ENCODE measurements at places on chromosomes 13 and 19. TPM values are rescaled to one million over a fixed set of nuclear protein-coding genes. Genes with fewer than 3 reads are reported as not detected.

- peak; percentile 84 for DNase-seq
- no peaks in the 10 kb centered on the region for H3K27me3 ChIP-seq
- H3K4me3 ChIP-seq = peak overlapping the region; percentile 56
- peaks cover 15% of the 10 kb centered on the region for H3K4me1 ChIP-seq
- H3K36me3 ChIP-seq = peaks cover 36% of the 10 kb centered on the region
- peak overlapping the region; percentile 91 for H3K27ac ChIP-seq
Observed at GRCh38 chr19:52170863-52171320, 529 bp downstream of the ZNF836 start.

DNA sequence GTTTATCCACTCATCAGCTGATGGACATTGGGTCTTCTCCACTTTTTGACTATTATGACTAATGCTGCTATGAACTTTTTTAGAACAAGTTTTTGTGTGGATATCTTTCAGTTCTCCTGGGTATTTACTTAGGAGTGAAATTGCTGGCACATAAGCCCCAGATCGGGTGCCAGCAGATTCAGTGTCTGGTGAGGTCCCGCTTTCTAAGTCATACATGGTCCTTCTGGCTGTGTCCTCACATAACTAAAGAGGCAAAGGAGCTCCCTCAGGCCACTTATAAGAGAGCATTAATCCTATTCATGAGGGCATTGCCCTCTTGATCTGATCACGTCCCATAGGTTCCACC, 600 bp upstream of the ZNF226 start:
- peak overlapping the region; percentile 89 for H3K27ac ChIP-seq
- DNase-seq = no peak
- peak overlapping the region; percentile 74 for H3K4me3 ChIP-seq
- no peaks in the 10 kb centered on the region for H3K27me3 ChIP-seq

DNA sequence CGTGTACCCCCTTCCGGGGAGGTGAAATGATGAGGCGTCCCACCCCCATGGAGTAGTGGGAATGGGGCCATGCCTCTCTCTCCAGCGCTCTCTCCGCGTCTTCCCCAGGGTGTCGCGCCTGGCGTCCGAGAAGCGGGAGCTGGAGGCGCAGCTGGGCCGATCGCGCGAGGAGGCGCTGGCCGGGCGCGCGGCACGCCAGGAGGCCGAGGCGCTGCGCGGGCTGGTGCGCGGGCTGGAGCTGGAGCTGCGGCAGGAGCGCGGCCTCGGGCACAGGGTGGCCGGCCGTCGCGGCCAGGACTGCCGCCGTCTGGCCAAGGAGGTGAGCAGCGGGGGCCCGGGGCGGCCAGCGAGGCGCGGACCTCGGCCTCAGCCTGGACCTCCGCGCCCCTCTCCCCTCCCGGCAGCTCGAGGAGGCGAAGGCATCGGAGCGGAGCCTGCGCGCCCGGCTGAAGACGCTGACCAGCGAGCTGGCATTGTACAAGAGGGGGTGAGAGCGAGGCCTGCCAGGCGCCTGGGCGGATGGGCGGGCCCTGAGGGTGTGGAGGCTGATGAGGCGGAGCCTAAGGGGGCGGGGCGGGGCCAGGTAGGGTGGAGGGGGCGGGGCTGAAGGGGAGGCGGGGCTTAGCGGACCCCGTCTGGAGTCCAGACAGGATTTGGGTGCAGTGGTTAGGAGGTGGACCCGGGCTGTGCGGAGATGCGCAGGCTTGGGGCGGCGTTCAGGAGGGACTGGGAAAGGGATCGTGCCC, 7.7 kb downstream of the PGLYRP1 start:
- peak; percentile 91 for DNase-seq
- H3K27ac ChIP-seq = peak overlapping the region; percentile 89
- peaks cover 18% of the 10 kb centered on the region for H3K4me1 ChIP-seq
- H3K4me3 ChIP-seq = no peak overlapping the region
- H3K36me3 ChIP-seq = peaks cover 24% of the 10 kb centered on the region

DNA sequence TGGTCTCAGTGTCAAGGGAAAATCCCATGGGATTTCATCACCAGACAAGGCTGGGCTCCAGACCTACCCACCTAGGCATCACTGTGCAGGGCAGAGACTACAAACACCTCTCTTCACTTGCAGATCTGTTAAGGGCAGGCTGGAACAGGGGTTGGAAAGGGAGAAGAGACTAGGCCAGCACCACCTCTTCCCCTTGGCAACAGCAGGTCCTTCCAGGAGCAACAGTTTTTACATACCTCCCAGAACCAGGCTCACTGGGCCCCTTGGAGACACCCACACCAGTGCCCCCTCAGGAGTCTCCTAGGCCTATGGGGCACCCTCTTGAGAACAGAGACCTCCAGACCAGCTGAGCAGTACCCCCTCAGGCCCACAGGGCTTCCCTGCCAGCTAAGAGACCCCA, 2.5 kb upstream of the UBE2M start:
- no peak overlapping the region for H3K27ac ChIP-seq
- peaks cover 11% of the 10 kb centered on the region for H3K36me3 ChIP-seq
- H3K4me1 ChIP-seq = peaks cover 57% of the 10 kb centered on the region
- H3K27me3 ChIP-seq = no peaks in the 10 kb centered on the region
- H3K4me3 ChIP-seq = no peak overlapping the region
- peak; percentile 71 for DNase-seq

GRCh38 chr19:16111909-16112752, 442 bp downstream of the RAB8A start:
- no peaks in the 10 kb centered on the region for H3K27me3 ChIP-seq
- H3K27ac ChIP-seq = peak overlapping the region; percentile 93
- H3K4me1 ChIP-seq = peaks cover 51% of the 10 kb centered on the region
- peak overlapping the region; percentile 71 for H3K4me3 ChIP-seq
- DNase-seq = no peak

DNA sequence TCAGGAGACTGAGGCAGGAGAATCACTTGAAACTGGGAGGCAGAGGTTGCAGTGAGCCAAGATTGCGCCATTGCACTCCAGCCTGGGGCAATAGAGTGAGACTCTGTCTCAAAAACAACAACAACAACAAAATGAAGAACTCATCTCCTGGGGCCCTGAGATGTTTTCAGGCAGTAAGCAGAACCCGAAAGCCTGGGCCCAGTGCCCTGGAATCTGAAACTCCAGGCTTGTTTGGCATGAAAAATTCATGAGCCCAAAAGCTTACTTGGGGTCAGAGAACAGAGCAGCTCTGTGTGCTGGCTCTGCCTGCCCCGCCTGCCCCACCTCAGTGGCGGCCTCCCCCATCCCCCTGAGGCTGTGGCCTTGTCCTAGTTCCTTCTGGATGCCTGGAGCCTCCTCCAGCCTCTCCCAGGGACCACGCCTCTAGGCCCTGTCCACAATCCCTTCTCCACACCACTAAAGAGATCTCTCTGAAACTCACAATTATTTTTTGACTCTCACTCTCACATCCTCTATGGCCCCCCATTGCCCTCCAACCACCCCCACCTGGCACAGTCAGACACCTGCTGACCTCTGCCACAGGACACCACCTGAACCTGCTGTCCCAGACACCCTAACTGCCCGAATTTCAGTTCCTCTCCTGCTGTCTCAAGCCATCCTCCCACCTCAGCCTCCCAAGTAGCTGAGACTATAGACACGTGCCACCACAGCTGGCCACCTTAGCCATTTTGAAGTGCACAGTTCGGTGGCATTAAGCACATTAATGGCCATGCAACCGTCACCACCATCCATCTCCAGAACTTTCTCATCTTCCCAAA, 6.9 kb upstream of the AP1M2 start:
- H3K4me3 ChIP-seq = no peak overlapping the region
- DNase-seq = peak; percentile 84
- peak overlapping the region; percentile 88 for H3K27ac ChIP-seq
- H3K4me1 ChIP-seq = peaks cover 28% of the 10 kb centered on the region
- H3K36me3 ChIP-seq = no peaks in the 10 kb centered on the region

DNA sequence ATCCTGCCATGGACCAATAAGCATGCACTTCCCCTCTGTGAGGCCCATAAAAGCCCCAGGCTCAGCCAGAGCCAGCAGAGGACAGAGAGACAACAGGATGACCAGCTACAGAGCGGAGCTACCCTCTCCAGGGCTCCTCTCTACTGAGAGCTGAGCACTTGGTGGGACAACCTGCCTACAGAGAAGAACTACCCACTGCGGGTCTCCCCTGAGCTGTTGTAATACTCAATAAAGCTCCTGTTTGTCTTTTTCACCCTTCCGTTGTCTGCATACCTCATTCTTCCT, 7.5 kb upstream of the BAX start:
- DNase-seq = no peak
- H3K36me3 ChIP-seq = no peaks in the 10 kb centered on the region
- no peaks in the 10 kb centered on the region for H3K4me1 ChIP-seq
- H3K27me3 ChIP-seq = no peaks in the 10 kb centered on the region
- H3K27ac ChIP-seq = no peak overlapping the region

DNA sequence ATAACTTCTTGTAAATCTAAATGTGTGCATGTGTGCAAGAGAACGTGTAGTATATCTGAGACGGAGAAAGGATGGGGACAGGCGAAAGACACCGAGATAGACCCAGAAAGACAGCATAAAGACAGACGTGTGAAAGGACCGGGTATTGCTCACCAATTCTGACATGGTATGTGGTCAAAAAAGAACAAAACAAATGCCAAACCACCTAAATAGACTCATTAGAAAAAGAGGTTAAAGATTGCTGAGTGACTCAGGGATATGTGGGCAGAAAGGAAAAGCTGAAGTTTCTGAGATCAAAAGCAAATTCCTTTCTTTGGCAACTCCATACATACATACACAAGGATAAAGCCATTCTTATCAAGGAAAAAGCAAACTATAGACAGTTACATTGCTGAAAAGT, 179.7 kb upstream of the TSC22D1 start:
- DNase-seq = no peak
- no peaks in the 10 kb centered on the region for H3K27me3 ChIP-seq
- no peak overlapping the region for H3K4me3 ChIP-seq
- no peaks in the 10 kb centered on the region for H3K36me3 ChIP-seq
- H3K4me1 ChIP-seq = no peaks in the 10 kb centered on the region
- peak overlapping the region; percentile 34 for H3K27ac ChIP-seq

Gene SMG9
- polyA plus RNA-seq = 44.8 TPM

GRCh38 chr13:37960427-37960826, 90.9 kb upstream of the TRPC4 start:
- H3K4me3 ChIP-seq = no peak overlapping the region
- no peaks in the 10 kb centered on the region for H3K4me1 ChIP-seq
- H3K36me3 ChIP-seq = no peaks in the 10 kb centered on the region
- H3K27ac ChIP-seq = no peak overlapping the region
- DNase-seq = no peak
- no peaks in the 10 kb centered on the region for H3K27me3 ChIP-seq

Gene SELENOV
- not detected for polyA plus RNA-seq

DNA sequence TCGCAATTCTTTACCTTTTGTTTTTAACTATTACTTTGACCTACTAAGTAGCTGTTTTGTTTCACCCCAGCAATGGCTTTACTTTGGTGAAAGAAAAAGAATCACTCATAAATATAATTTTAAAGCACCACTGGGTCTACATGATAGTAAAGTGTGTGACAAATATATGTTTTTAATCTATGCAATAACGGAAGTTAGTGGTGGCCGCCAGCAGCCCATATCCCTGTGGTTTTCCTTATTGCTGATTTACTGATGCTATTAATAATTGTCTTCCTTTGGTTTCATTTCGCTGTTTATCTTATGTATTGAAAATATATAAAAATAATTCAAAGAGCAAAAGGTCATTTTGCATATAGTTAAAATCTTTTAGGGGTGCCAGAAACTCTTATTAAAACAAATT, 491.3 kb downstream of the DIAPH3 start:
- no peak for DNase-seq
- H3K27me3 ChIP-seq = no peaks in the 10 kb centered on the region
- no peak overlapping the region for H3K4me3 ChIP-seq
- no peaks in the 10 kb centered on the region for H3K4me1 ChIP-seq

DNA sequence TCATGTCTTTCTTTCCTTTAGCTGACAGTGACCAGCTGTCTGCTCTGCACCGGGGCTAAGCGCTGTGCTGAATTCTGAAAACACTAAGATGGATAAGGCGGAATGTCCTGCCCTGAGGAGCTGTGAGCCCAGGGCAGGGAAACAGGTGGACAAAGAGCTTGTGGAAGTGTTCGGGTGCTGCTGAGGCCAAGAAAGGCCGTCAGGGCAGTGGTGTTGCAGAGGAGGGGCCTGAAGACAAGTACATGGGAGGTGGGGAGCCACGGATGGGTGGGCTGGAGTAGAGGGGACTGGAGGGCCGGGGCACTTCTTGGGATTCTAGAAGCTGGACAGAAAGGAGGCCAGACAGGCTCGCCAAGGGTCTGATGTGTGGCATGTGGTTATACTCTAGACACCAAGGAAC, 66.2 kb upstream of the GPR183 start:
- no peak overlapping the region for H3K4me3 ChIP-seq
- H3K27ac ChIP-seq = no peak overlapping the region
- no peak for DNase-seq
- H3K4me1 ChIP-seq = peaks cover 72% of the 10 kb centered on the region
- peaks cover 8% of the 10 kb centered on the region for H3K36me3 ChIP-seq

Gene IFNL1
- not detected for polyA plus RNA-seq

Gene OR7C1
- polyA plus RNA-seq = under 0.01 TPM

GRCh38 chr13:46211116-46211482, 629 bp upstream of the LRRC63 start:
- H3K4me1 ChIP-seq = peaks cover 4% of the 10 kb centered on the region
- DNase-seq = no peak

Gene ABCA7
- 67.5 TPM for polyA plus RNA-seq

DNA sequence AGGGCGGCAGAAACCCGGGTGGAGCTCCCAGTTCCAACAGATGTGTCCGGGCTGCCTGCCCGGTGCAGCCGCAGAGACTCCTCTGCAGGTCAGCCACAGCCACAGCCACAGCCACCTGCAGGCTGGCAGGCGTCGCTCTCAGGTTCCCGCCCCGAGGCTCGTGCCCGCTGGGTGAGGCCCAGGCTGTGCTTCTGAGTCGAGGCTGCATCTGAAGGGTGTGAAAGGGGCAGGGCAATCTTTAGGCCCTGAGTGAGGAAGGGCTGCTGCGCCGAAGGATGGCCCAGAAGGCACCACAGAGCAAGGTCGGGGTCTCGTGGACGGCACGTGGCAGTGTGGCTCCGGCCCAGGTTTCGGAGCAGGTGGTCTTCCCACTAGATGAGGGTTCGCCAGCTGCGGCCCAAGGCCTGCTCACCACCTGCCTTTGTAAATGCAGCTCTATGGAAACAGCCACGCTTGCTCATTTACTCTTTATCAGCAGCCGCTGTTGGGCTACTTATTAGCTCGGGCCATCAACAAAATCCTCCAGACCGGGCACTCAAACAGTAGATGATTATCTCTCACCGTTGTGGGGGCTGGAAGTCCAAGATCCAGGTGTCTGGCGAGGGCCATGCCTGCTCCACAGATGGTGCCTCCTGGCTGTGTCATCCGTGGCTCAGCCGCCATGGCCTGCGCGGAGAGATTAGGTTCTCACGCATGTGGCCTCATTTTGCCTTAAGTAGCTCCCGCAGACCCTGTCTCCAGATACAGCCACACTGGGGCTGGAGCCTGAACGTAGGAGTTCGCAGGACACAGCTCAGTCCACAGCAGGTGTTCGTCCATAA, 40.3 kb upstream of the TFDP1 start:
- H3K4me3 ChIP-seq = no peak overlapping the region
- H3K27ac ChIP-seq = no peak overlapping the region
- no peaks in the 10 kb centered on the region for H3K27me3 ChIP-seq
- H3K4me1 ChIP-seq = peaks cover 53% of the 10 kb centered on the region

GRCh38 chr19:10262771-10263170, 8.1 kb upstream of the ICAM1 start:
- no peak overlapping the region for H3K27ac ChIP-seq
- H3K27me3 ChIP-seq = no peaks in the 10 kb centered on the region
- H3K36me3 ChIP-seq = peaks cover 23% of the 10 kb centered on the region
- peaks cover 3% of the 10 kb centered on the region for H3K4me1 ChIP-seq
- no peak overlapping the region for H3K4me3 ChIP-seq
- no peak for DNase-seq

GRCh38 chr19:4639531-4640246, 373 bp downstream of the TNFAIP8L1 start:
- H3K4me3 ChIP-seq = peak overlapping the region; percentile 83
- H3K27me3 ChIP-seq = no peaks in the 10 kb centered on the region
- no peaks in the 10 kb centered on the region for H3K36me3 ChIP-seq
- H3K4me1 ChIP-seq = peaks cover 91% of the 10 kb centered on the region
- peak overlapping the region; percentile 65 for H3K27ac ChIP-seq

All from spleen (tissue), 13 donors.